ENCODE measurements at places on chromosomes 7 and 10. TPM values are rescaled to one million over a fixed set of nuclear protein-coding genes. Genes with fewer than 3 reads are reported as not detected.

DNA sequence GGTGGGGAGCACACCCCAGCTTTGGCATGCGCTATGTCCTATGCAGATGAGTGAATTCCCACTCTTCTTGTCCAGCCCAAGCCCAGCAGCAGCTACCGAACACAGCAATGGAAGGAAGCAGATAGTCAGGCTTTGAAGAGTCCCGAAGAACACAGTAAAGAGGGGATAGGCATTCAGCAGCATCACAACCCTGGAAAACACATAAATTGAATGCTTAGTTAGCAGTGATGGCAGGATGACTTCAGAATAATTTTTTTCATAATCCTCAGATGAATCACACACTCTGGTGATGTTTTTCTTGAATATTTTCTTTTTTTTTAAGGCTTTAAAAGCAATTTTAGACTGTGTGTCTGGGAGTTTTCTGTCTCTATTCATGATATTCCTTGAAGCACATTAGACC is 95.8 kb downstream of the CFAP58 start:
- peak; percentile 65 for DNase-seq

Gene CRYGN
- not detected for total RNA-seq

Gene RALA
- 68.6 TPM for total RNA-seq

GRCh38 chr10:110967645-110968044 is 48.2 kb downstream of the SHOC2 start:
- no peak for DNase-seq

GRCh38 chr7:129110258-129110981 is 34.1 kb upstream of the TSPAN33 start:
- no peak for DNase-seq

DNA sequence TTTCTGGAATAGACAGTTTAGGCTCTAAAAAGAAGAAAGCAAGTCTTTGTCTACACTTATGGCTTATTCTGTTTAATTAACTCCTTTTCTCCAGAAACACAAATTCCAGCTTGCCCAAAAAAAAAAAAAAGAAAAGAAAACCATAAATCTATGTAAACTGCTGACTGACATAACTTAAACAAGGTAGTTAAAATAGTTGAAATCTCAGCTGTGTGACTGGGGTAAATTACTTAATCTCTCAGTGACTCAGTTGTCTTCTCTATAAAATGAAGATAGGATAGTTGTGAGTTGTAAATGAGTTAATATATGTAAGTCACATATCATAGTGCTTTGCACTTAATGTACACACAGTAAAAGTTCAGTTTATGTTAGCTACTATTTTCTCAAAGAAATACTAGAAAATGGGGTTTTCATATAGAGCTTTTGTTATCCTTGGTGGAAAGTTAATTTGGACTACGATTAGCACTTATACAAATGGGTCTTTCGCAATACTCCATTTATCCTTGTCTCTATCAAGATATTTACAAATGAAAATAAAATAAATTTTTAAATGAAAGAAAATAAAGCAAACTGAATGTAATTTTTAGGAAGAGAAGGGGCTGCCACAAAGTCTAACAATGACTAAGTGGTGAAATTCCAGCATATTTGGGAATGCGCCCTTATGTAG is 200.9 kb downstream of the MBL2 start:
- DNase-seq = no peak

- no peak for DNase-seq
Measured at GRCh38 chr10:119969609-119970008, 77.1 kb downstream of the SEC23IP start.

Gene PRPF18
- 21.0 TPM for total RNA-seq

Gene VSTM2A
- total RNA-seq = 0.20 TPM

DNA sequence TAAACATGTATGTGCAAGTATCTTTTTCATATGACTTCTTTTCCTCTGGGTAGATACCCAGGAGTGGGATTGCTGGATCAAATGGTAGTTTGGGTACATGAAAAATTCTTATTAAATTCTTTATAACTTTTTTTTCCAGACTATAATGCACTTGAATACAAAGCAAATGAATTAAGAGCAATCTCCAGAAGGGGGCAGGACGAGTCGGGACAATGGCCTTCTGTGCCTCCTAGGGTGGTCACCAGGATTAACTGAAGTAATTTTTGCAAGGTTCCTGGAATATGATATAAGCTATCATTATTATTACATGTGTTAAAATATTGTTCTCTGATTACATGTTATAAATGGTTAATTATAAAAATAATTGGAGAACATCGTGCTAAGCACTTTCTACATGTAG is 127.2 kb downstream of the PPP1R17 start:
- DNase-seq = no peak

Gene SAP25
- total RNA-seq = 1.4 TPM

- no peak for DNase-seq
Measured at GRCh38 chr10:46070749-46071148, 24.7 kb upstream of the MSMB start.

Gene FOXI2
- not detected for total RNA-seq

Gene CYP3A7
- not detected for total RNA-seq

- DNase-seq = no peak
Measured at GRCh38 chr7:28669330-28669729, 257.0 kb downstream of the CREB5 start.
